Activated naive CD4-positive, alpha-beta T cell treated with anti-CD3 and anti-CD28 coated beads, Interleukin-2, amount 10 ng/mL, durations not matched to agents 7 days and 5 days (primary cell): ENCODE measurements at places on chromosomes 13 and 19.

DNA sequence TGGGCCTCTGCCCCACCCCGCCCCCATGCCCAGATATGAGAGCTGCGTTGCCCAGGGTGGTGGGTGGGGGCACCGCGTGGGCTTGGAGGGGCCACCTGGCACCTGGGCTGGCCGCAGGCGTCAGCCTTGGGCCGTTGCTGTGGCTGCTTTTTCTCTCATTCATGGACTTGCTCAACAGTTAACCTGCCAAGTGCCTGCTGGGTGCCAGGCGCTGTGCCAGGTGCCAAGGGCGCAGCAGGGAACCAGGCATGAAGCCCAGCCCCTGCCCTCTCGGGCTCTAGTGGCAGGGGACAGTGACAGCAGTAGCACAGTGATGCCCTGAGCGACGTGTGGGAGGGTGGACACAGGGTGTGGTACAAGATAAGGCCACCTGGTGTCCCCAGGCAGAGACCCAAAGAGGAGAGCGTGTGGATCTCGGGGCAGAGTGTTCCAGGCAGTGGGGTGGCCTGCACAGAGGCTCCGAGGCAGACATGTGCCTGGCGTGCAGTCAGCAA is 28.1 kb downstream of the DHX34 start:
- DNase-seq, result no peak

DNA sequence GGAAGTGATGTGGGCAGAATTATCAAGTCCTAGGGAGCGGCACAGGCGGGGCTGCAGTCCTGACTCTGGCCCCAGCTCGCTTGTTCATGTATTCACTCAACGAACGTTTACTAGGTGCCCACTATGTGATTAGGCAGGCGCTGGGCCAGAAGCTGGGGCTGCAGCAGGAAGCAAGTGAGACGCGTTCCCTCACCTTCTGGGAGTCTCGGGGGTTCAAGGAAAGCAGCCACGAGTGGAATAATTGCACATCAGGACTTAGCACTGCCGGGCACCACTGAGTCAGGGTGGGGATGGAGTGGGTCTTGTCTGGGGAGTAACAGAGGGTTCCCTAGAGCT is 2.5 kb upstream of the LMTK3 start:
- no peak for DNase-seq

GRCh38 chr19:52990759-52991418 is 22.8 kb upstream of the ERVV-1 start:
- DNase-seq, result no peak

DNA sequence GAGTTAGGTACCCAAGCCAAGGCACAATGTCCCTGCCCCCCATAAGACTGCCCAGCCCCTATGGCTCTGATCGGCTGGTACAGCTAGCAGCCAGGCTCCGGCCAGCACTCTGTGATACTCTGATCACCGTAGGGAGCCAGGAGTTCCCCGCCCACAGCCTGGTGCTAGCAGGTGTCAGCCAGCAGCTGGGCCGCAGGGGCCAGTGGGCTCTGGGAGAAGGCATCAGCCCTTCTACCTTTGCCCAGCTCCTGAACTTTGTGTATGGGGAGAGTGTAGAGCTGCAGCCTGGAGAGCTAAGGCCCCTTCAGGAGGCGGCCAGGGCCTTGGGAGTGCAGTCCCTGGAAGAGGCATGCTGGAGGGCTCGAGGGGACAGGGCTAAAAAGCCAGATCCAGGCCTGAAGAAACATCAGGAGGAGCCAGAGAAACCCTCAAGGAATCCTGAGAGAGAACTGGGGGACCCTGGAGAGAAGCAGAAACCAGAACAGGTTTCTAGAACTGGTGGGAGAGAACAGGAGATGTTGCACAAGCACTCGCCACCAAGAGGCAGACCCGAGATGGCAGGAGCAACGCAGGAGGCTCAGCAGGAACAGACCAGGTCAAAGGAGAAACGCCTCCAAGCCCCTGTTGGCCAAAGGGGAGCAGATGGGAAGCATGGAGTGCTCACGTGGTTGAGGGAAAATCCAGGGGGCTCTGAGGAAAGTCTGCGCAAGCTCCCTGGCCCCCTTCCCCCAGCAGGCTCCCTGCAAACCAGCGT is 3.0 kb upstream of the KMT2B start:
- peak; percentile 52 for DNase-seq

DNA sequence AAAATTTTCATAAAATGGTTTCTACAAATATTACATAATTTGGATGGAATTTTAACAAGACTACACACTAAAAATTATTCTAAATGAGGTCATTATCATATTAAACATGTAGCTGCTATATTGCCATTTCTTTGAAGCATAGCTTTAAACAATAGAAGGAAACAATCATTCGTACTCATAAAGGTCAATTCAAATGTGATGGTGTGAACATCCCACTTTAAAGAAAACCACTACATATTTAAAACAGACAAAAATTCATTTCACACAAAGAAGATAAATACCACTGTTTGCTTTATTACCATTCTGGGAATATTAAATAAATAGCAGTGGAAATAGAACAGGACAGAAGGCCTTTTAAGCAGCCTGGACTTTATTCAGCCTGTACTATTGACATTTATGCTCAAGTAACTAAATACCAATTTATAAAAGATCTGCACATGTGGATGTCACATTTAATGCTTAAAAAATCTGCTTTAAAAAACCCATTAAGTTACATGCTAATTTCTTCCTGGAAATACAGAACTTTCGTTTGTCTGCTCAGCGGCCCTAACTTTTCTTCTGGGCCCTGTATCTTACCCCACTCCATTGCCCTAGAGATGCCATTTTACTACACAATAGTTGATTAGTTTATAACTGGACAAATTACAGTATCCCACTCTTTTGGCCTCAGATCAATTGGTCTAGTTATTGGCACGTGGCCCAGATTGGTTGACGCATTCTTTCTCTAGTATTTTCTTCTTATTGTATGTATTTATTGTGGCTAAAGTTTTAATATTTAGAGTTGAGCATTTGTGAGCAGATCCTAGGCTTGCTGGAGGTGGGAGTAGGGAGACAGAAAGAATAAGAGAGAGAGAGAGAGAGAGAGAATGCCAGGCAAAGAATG is 215.1 kb upstream of the SPRY2 start:
- DNase-seq, result no peak

- no peak for DNase-seq
These were observed 46.0 kb downstream of the USP12 start for GRCh38 chr13:27125357-27126282.

- no peak for DNase-seq
These were observed 695.3 kb downstream of the DIAPH3 start for GRCh38 chr13:59468396-59468795.

- DNase-seq, result no peak
These were observed 774 bp downstream of the GGN start for GRCh38 chr19:38386971-38387549.

DNA sequence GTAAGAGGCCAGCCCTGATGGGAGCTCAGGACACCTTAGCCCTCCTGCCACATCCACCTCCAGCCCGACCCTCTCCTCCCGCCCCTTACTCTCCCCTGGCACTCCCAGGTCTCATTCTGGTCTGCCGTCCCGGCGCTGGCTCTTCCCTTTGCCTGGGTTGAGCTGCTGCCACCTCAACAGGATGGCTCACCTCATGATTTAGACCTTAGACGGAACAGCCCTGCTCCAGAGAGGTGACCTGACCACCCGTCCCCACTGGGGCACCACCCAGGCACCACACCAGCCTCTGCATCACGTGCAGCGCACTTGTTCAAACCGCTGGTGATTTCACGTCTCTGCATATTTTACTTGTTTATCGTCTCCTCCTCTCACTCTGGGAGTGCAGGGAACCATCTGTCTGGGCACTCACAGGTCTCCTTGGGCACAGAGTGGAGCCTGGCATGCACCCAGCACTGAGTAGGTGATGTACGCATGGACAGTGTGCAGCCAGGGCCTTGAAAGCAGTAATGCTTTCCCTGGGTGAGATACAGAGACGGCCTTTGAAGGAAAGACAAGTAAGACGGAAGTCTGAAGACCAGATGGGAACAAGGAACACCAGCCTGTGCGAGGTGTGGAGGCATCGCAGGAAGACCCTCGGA is 183.1 kb downstream of the KATNAL1 start:
- DNase-seq, result no peak

- no peak for DNase-seq
These were observed 44.8 kb downstream of the TSSK6 start for GRCh38 chr19:19470579-19470978.

- no peak for DNase-seq
These were observed 1520.0 kb upstream of the SLC10A2 start for GRCh38 chr13:104586051-104586746.

GRCh38 chr13:69274231-69274630 is 833.4 kb upstream of the ATXN8OS start:
- DNase-seq, result no peak

- DNase-seq, result no peak
These were observed 2117.6 kb downstream of the PCDH9 start for GRCh38 chr13:65112531-65112941.

DNA sequence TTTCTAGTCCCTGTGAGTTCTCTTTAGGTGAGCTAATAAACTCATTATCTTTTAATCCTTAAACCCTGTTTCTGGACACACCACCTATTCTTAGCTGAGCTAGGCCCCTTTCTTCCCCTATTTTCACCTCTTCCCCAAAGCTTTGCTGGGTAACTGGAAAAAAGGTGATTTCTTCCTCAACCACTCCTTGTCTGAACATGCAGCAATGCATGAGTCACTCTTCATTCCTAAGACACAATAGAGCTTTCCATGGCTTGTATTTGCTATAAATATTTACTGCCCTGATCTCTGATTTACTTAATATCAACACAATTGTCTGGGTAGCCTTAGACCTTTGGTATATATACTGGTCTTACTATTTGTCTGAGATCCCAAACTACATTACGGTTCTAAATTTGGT is 370.9 kb downstream of the KLF5 start:
- DNase-seq, result no peak

- peak; percentile 60 for DNase-seq
These were observed 7.3 kb downstream of the SIGLEC9 start for GRCh38 chr19:51131780-51132680.

- no peak for DNase-seq
These were observed 474 bp upstream of the IFT88 start for GRCh38 chr13:20566468-20566897.

GRCh38 chr19:31312009-31312676 is 37.1 kb downstream of the TSHZ3 start:
- no peak for DNase-seq

DNA sequence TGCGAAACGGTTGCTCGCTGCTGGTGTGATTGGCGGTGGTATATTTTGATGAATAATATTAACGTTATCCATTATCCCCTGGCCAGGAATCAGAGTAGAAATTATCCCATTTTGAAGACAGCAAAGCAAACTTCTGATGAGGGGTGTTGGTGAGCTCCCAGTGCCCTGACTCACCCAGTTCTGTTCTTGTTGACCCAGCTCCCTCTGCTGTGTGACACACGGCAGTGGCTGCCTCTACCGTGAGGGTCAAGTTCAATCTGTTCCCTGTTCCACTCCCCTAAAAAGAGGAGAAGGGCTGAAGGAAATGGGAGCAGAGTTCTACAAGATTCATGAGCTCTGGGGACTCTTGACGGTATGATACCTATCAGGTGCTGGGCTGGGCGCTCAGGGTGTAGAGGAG is 2.0 kb downstream of the CAMSAP3 start:
- no peak for DNase-seq

- no peak for DNase-seq
These were observed 329.7 kb upstream of the HTR2A start for GRCh38 chr13:47226516-47226915.

DNA sequence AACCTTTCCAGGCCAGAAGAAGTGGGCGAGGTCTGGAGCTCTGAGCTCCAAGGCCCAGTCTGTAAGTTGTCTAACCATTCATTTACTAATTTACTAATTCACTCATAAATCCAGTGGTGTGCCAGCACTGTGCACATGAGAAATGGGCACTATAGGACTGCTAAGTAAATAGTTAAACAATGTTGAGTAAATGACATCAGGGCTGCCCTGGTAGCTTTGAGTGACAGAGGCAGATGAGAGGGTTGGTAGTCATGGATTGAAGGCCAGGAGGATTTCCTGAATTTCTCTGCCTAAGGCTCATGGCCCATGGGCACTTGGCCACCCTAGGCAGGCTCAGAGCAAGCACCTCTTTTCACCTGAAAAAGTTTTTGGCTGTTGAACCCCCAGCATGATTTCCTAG is 216.9 kb upstream of the RXFP2 start:
- DNase-seq, result no peak

GRCh38 chr13:30866677-30867076 is 39.4 kb upstream of the MEDAG start:
- no peak for DNase-seq

- no peak for DNase-seq
These were observed 33.4 kb downstream of the ALG5 start for GRCh38 chr13:36965767-36966166.

DNA sequence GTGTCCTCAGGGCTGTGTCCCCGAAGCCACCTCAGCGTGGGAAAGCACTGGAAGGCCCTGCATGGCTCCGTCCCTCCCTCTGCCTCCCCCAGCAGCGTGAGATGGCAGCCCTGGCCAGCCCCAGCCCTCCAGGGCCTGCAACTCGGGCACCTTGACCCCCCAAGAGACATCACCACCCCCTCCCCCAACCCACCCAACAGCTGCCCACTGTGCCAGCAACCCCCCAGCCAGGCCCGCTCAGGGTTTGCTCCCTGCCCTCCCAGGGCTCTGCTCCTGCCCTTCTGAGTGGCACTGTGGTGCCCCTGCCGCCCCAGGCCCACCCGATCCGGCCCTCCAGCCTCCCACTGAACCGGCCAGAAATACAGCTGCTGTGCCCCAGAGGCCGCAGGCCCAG is 1.5 kb upstream of the ASPDH start:
- DNase-seq, result no peak

DNA sequence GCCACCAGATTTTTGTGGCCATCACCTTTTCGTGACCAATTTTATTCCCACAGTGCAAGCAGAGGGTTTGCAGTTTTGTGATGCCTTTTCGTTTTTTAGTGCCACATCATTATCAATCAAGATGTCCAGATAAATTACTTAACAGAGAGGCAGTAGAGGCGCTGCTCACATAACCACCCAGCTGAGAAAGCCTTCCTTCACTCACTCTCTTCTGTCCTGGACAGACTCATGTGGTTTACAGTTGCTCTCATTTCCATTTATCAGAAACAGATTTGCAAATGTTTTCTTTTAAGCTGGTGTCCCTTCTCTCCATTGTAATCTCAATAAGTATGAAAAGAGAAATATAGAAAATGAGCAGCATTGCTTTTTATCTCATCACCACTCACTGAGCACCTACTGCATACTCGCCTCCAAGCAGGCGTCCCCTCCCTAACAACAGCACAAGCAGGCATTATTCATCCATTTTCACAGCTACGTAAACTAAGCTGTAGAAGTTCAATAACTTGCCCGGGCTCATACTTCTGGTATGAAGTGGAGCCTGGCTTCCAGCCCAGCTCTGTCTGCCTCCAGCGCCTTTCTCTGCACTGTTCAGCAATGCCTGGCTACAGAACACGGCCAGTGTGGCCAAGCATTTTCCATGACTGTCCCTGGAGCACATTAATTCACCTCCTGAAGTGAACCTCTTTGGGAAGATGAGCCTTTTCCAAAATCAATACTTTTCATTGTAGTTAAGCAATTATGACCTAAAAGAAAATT is 34.6 kb upstream of the KATNAL1 start:
- no peak for DNase-seq

DNA sequence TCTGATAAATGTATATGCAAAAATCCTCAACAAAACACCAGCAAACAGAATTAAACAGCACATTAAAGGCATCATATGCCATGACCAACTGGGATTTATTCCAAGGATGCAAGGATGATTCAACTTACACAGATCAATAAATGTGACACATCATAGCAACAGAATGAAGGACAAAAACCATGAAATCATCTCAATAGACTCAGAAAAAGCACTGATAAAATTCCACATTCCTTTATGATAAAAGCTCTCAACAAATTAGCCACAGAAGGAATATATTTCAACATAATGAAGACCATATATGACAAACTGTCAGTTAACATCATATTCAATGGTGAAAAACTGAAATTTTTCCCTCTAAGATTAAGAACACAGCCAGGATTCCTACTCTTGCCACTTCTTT is 691.6 kb downstream of the DIAPH3 start:
- DNase-seq, result no peak
